CD4-positive, alpha-beta memory T cell (primary cell): ENCODE measurements at places on chromosomes 6 and 20. TPM values are rescaled to one million over a fixed set of nuclear protein-coding genes. Genes with fewer than 3 reads are reported as not detected.

- no peaks in the 10 kb centered on the region for H3K4me1 ChIP-seq
- no peaks in the 10 kb centered on the region for H3K27me3 ChIP-seq
- H3K36me3 ChIP-seq, result peaks cover 15% of the 10 kb centered on the region
- H3K4me3 ChIP-seq, result no peak overlapping the region
- DNase-seq, result no peak
Observed at GRCh38 chr6:83151114-83151513, 42.0 kb downstream of the PGM3 start.

- no peak overlapping the region for H3K27ac ChIP-seq
- no peak for DNase-seq
- H3K36me3 ChIP-seq, result no peaks in the 10 kb centered on the region
- no peaks in the 10 kb centered on the region for H3K4me1 ChIP-seq
- H3K27me3 ChIP-seq, result no peaks in the 10 kb centered on the region
- H3K4me3 ChIP-seq, result no peak overlapping the region
Observed at GRCh38 chr20:52777171-52777570, 195.0 kb upstream of the TSHZ2 start.

- H3K27ac ChIP-seq, result no peak overlapping the region
- H3K36me3 ChIP-seq, result no peaks in the 10 kb centered on the region
- H3K4me1 ChIP-seq, result no peaks in the 10 kb centered on the region
- DNase-seq, result no peak
Observed at GRCh38 chr20:41345729-41346067, 5.1 kb downstream of the LPIN3 start.

The TULP1 gene
- not detected for total RNA-seq

- no peaks in the 10 kb centered on the region for H3K36me3 ChIP-seq
- H3K4me3 ChIP-seq, result no peak overlapping the region
- no peaks in the 10 kb centered on the region for H3K4me1 ChIP-seq
- H3K27ac ChIP-seq, result no peak overlapping the region
- no peak for DNase-seq
- H3K27me3 ChIP-seq, result no peaks in the 10 kb centered on the region
Observed at GRCh38 chr6:104613416-104614001, 246.2 kb downstream of the HACE1 start.

GRCh38 chr20:50410343-50410742 is 99.8 kb upstream of the PTPN1 start:
- H3K27me3 ChIP-seq, result no peaks in the 10 kb centered on the region
- no peak for DNase-seq
- H3K27ac ChIP-seq, result no peak overlapping the region
- H3K4me3 ChIP-seq, result no peak overlapping the region
- H3K4me1 ChIP-seq, result no peaks in the 10 kb centered on the region

DNA sequence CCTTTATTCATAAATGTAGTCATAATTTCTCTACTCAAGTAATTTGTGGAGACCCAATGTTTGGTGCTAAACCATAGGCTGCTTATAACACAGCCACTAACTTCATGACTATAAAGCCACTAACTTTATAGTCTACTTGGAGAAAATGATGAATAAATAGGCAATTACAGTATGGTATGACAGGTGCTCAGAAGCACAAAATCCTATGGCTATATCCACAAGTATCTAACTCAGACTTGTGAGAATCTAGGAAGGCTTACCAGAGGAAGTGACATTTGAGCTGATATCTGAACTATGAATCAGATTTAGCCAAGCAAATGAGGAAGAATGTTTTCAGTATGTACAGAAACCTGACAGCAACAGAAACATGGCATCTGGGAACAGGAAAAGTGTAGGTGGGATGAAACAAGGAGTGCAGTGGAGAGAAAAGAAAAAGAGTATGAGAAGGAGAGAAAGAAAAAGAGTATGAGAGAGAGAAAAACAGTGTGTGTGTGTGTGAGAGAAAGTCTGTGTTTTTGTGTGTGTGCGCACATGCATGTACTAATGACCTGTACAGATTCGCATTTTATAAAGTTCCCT is 59.9 kb downstream of the REV3L start:
- peaks cover 22% of the 10 kb centered on the region for H3K4me1 ChIP-seq
- no peak overlapping the region for H3K27ac ChIP-seq
- DNase-seq, result no peak

The PRDM13 gene
- not detected for total RNA-seq
